ENCODE measurements at places on chromosomes 4 and X.

GRCh38 chrX:12378253-12378652 lies 240.0 kb downstream of the FRMPD4 start:
- H3K27ac ChIP-seq = no peak overlapping the region
- peaks cover 2% of the 10 kb centered on the region for H3K27me3 ChIP-seq
- no peak overlapping the region for H3K4me3 ChIP-seq
- peaks cover 14% of the 10 kb centered on the region for H3K4me1 ChIP-seq
- no peaks in the 10 kb centered on the region for H3K36me3 ChIP-seq

- peak; percentile 54 for DNase-seq
- H3K4me1 ChIP-seq = peaks cover 16% of the 10 kb centered on the region
- no peaks in the 10 kb centered on the region for H3K27me3 ChIP-seq
- H3K27ac ChIP-seq = peak overlapping the region; percentile 81
These were observed 94.0 kb upstream of the TEX13A start for GRCh38 chrX:105314458-105314857.

DNA sequence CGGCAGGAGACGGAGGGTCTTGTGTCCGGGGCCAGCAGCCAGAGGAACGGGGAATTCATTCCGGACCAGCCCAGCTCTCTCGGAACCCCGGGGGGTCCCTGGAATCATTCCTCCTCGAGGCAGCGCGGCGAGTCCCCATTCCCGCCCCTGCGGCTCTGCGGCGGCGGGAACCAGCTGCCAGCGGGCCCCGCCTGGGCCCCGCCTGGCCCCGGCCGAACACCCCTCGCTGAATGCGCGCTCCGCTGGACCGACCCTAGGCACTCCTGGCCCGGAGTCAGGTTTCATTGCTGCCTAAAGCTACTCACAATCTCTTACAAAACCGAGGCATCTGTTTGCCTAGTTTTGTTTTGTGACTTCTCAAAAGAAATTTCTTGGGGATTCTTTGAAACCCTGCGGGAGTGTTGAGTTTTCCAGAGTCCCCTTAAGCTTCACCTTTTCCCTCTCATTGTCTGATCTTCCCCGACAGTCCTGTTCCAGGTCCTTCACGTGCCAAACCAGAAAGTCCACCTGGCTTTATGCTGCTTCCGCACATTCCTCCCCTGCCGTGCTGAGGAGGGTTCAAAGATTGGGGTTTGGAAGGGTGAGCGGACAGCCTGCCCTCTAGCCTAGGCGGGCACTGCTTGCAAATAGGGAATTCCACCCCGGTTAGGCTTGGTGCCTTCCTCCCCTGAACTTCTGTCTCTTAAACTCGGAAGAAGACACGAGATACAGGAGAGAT lies 789 bp downstream of the ARHGAP10 start:
- peak overlapping the region; percentile 93 for H3K4me3 ChIP-seq
- H3K27ac ChIP-seq = peak overlapping the region; percentile 73
- H3K36me3 ChIP-seq = peaks cover 5% of the 10 kb centered on the region
- H3K27me3 ChIP-seq = peaks cover 2% of the 10 kb centered on the region
- no peak for DNase-seq
- H3K4me1 ChIP-seq = peaks cover 62% of the 10 kb centered on the region

DNA sequence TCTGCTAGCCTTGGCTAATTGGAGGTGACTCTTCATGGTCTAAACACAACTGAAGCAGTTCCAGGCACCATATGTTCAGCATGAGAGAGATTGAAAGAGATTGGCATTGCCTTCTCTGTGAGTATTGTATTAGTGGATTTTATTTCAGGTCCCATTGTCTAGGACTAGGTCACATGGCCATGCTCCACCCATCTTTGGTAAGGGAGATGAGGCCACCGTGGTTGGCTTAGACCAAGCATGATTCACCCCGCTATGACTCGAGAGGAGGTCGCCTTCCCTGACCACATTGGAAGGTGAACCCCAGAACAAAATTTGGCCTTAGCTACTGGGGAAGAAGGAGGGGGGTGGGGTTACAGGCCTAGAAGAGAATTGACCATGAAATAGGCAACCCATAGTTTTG lies 109.9 kb upstream of the BCOR start:
- H3K27me3 ChIP-seq = no peaks in the 10 kb centered on the region
- peak; percentile 6 for DNase-seq
- H3K4me3 ChIP-seq = no peak overlapping the region
- no peaks in the 10 kb centered on the region for H3K36me3 ChIP-seq
- peaks cover 13% of the 10 kb centered on the region for H3K4me1 ChIP-seq

- H3K27me3 ChIP-seq = peaks cover 43% of the 10 kb centered on the region
- H3K36me3 ChIP-seq = no peaks in the 10 kb centered on the region
- no peak for DNase-seq
- H3K4me3 ChIP-seq = no peak overlapping the region
- no peaks in the 10 kb centered on the region for H3K4me1 ChIP-seq
- H3K27ac ChIP-seq = no peak overlapping the region
These were observed 30.8 kb downstream of the CPLX1 start for GRCh38 chr4:794900-795725.

GRCh38 chr4:156672492-156673305 lies 298.9 kb downstream of the PDGFC start:
- H3K27me3 ChIP-seq = no peaks in the 10 kb centered on the region
- DNase-seq = peak; percentile 81
- peaks cover 22% of the 10 kb centered on the region for H3K4me1 ChIP-seq
- no peak overlapping the region for H3K27ac ChIP-seq
- 0 out of 2 replicates have a peak, but pooled peaks cover 5% of the 10 kb centered on the region for H3K36me3 ChIP-seq

DNA sequence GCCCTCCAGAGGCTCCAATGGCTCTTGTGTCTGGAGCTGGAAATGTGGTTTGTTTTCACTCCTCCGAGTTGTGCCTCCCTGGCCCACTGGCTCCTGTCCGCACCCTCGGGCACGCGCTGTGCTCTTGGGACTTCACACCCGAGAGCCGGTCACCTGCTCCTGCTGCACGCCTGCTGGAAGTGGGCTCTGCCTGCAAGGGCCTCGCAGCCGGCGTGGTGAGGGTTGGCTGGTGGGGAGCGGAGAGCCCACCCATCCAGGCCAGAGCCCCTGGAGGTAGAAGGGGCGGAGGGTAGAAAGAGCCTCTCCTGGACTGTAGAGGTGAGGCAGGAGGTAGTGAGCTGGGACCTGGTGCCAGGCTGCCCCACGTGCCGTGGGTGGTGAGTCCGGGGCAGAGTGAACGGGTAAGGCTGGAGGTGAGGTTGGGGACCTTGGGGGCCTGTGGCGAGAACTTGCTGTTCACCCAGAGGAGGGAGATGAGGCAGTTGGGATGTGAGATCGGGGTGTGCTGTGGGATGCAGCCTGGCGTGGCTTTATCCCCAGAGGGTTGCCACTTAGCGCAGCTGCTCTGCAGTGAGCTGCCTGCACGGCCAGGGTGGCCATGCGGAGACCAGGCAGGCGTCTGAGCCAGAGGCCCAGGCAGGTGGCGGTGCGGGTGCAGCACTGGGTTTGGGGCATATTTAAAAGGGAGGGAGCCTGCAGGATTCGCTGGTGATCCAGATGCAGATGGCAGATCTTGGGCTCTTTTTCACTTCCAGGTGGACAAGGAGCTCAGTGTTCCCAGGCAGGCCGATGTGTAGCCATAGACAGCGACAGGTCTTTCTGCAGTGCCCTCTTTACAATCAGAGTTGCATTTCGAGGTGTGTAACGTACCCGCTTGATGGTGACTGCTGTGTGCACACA lies 48.8 kb downstream of the PCGF3 start:
- peaks cover 9% of the 10 kb centered on the region for H3K4me1 ChIP-seq
- peaks cover 5% of the 10 kb centered on the region for H3K27me3 ChIP-seq
- DNase-seq = no peak
- no peak overlapping the region for H3K4me3 ChIP-seq

- H3K27ac ChIP-seq = peak overlapping the region; percentile 65
- H3K27me3 ChIP-seq = peaks cover 3% of the 10 kb centered on the region
- H3K4me3 ChIP-seq = peak overlapping the region; percentile 75
- peaks cover 22% of the 10 kb centered on the region for H3K36me3 ChIP-seq
These were observed 5.6 kb downstream of the PRDM8 start for GRCh38 chr4:80202741-80203553.

GRCh38 chr4:8105306-8106100 lies 53.1 kb downstream of the ABLIM2 start:
- no peak overlapping the region for H3K27ac ChIP-seq
- no peaks in the 10 kb centered on the region for H3K36me3 ChIP-seq
- H3K4me1 ChIP-seq = 0 out of 2 replicates have a peak, but pooled peaks cover 4% of the 10 kb centered on the region
- no peak for DNase-seq
- no peak overlapping the region for H3K4me3 ChIP-seq
- peaks cover 53% of the 10 kb centered on the region for H3K27me3 ChIP-seq

- peaks cover 10% of the 10 kb centered on the region for H3K4me1 ChIP-seq
- no peak overlapping the region for H3K27ac ChIP-seq
- DNase-seq = no peak
- H3K4me3 ChIP-seq = peak overlapping the region; percentile 66
- H3K36me3 ChIP-seq = no peaks in the 10 kb centered on the region
- peaks cover 2% of the 10 kb centered on the region for H3K27me3 ChIP-seq
These were observed 97.5 kb downstream of the ANK2 start for GRCh38 chr4:113146876-113147358.

DNA sequence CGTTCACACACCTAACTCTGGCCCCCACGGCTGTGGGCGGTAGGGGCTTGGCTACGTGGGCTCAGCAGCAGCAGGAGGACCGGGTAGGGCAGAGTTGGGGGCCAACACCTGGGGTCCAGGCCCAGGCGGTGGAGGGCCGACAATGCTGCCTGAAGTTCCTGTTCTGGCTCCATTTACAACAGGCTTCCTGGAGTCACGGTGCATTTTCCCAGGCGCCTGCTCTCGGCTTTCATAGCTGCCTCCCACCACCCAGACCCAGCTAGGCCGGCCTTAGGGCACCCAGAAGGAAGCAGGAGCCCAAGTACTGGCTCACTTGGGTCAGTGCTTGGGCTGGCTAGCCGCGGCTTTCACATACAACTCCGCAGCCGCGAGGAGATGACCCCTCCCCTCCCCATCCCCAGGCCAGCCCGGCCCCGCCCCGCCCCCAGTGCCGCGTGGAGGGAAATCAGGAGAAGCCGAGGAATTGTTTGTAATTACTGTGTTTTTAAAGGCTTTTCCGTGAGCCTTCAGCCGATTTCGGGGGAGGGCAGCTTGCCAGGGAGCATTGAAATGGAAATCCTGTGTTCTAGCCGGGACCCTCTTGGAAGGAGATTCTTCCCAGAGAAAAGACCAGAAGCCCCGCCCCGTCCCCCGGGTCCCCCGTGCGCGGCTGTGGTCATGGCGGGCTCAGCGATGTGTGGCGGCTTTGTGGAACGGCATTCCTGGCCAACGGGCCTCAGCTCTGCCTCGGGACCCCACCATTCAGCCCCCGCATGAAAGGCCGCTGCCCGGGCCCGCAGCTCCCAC lies 28.5 kb downstream of the PJA1 start:
- H3K4me3 ChIP-seq = no peak overlapping the region
- no peak for DNase-seq
- peaks cover 7% of the 10 kb centered on the region for H3K27me3 ChIP-seq
- peaks cover 15% of the 10 kb centered on the region for H3K4me1 ChIP-seq
- H3K36me3 ChIP-seq = no peaks in the 10 kb centered on the region
